ENCODE measurements at places on chromosomes 13 and 19. TPM values are rescaled to one million over a fixed set of nuclear protein-coding genes. Genes with fewer than 3 reads are reported as not detected.

Gene HTR2A
- 0.83 TPM for total RNA-seq

GRCh38 chr13:99985241-99985874 lies 3.8 kb downstream of the ZIC2 start:
- DNase-seq = no peak

DNA sequence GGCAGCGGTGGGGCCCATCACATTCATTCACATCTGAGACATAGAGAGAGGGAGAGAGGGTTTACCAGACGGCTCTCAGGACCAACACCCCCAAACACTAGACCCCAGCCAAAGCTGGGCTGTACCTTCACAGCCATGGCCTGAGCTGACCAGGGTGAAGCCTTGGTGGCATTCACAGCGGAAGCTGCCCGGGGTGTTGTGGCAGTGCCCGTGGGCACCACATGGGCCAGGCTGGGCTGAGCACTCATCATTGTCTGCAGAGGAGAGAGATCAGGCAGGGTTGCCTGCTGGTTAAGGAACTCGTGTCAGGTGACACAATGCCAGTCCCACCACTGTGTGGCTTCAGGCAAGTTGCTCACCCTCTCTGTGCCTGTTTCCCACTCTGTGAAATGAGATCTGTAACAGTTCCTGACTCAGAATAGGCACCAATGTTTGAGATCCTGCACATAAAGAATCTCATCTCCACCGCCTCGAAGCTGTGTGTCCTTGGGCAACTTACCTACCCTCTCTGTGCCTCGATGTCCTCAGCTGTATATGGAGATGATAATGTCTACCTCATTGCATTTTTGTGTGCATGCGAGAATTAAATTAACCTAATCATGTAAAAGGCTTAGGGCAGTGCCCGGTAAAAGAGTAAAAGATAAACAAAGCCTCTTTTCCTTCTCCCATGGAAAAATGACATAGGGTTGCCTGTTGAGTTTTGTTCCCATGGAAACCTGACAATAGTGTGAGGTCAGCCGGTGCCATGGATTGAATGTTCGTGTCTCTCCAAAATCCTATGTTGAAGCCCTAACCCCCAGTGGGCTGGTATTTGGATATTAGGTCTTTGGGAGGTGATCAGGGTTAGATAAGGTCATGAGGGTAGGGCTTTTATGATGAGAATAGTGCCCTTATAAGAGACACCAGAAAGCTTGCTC lies 22.9 kb downstream of the CCL25 start:
- no peak for DNase-seq

DNA sequence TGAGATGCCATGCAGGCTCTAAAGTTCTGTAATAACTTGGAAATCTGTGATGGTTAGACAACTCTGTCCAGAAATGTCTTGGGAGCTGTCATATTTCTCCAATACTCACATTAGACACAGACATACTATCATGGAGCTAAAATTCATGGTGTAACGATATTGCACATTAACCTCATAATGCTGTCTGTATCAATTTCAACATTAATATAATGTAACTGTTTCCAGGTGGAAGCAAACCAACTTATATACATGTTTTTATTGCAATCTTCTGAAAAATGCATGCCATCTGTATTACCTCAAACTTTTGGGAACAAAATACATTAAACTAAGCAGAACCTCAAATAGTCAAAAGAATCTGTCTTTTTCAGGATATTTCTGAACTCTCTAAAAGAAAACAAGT lies 14.7 kb upstream of the SPART start:
- DNase-seq = no peak

Data from mesothelial cell of epicardium (in vitro differentiated cells).